Spinal cord (tissue), 10 donors: ENCODE measurements at places on chromosomes 16 and 17.
A peak's percentile ranks its signal among the peaks of the same experiment; 100 is the strongest.

GRCh38 chr16:83994087-83994486 lies 26.0 kb downstream of the NECAB2 start:
- H3K27ac ChIP-seq: no peak overlapping the region
- peaks cover 54% of the 10 kb centered on the region for H3K4me1 ChIP-seq
- no peak overlapping the region for H3K4me3 ChIP-seq
- no peak for DNase-seq

GRCh38 chr17:77887464-77888241 lies 70.8 kb upstream of the TNRC6C start:
- no peaks in the 10 kb centered on the region for H3K36me3 ChIP-seq
- peak overlapping the region; percentile 74 for H3K27ac ChIP-seq
- peaks cover 8% of the 10 kb centered on the region for H3K27me3 ChIP-seq
- peak overlapping the region; percentile 65 for H3K4me3 ChIP-seq
- peaks cover 48% of the 10 kb centered on the region for H3K4me1 ChIP-seq

GRCh38 chr16:51048544-51048943 lies 102.5 kb downstream of the SALL1 start:
- no peaks in the 10 kb centered on the region for H3K27me3 ChIP-seq
- peaks cover 4% of the 10 kb centered on the region for H3K4me1 ChIP-seq
- H3K4me3 ChIP-seq: no peak overlapping the region
- no peak for DNase-seq

DNA sequence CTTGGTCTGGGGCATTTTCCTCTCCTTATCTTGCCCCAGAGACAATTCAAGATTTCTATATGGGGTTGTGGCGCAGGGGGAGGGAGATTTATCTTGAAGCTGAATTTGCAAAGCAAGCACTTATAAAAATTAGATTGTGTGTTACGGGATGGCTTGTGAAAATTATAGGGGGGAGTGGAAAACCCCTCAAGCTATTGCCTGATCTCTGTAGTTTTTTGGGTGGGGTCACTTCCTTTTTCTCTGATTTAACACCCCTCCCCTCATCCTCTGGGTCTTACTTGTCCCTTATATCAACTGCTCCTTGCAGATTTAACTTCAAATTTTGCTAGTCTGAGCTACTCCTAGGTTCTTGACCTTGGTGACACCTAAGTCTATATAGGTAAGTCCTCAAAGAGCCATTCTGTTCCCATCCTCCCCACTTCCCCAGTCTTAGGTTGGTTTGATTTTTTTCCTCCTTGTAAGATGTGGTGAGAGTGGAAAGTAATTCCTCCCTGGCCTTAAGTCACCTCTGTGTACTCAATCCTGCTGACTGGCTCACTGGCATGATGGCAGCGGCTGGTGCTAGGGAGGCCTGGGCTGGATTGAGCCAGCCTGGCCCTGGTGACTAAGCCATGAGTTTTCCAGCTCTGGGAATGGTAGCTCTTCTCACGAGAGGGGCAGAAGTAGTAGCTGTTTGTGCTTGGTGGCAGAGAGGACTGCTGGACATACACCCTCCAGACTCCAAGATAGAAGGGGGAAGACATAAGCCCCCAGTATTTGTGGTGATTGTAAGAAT lies 2.3 kb downstream of the ARL4D start:
- H3K4me3 ChIP-seq: peak overlapping the region; percentile 73
- peaks cover 6% of the 10 kb centered on the region for H3K36me3 ChIP-seq
- H3K27me3 ChIP-seq: no peaks in the 10 kb centered on the region
- H3K4me1 ChIP-seq: peaks cover 20% of the 10 kb centered on the region
- no peak for DNase-seq
- no peak overlapping the region for H3K27ac ChIP-seq

DNA sequence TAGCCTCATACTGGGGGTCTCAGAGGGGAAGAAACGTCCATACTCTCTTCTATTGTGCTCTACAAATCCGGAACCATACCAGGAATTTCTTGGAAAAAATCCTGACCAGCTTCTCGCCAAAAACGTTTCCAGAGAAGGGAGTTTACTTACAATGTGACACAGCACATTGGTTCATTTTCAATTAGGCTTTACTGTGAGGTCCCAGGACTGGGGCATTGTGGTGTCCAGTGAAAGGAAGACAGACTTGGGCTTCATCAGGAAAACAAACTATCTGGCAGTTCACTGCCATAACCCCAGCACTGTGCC lies 14.7 kb downstream of the MPP2 start:
- no peaks in the 10 kb centered on the region for H3K27me3 ChIP-seq
- no peak overlapping the region for H3K27ac ChIP-seq
- no peak overlapping the region for H3K4me3 ChIP-seq
- peaks cover 29% of the 10 kb centered on the region for H3K36me3 ChIP-seq
- H3K4me1 ChIP-seq: no peaks in the 10 kb centered on the region

DNA sequence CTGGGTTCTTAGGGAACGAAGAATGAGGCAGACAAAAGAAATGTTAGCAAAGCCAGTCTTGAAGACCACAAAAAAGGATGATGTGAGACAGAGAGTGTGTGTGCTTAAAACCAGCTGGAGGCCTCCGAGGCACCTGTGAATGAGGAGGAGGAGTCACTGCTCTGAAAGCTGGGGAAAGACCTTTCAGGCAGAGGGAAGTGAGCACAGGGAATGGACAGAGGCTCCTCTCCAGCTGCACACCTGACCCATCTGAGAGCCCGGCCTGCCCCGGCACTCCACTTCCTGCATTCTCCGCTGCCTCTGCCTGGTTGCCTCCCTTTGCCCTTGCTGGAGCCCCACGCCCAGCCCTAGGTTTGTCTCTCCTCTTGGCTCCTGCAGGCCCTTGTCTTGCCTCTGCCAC lies 55.2 kb upstream of the SREBF1 start:
- H3K36me3 ChIP-seq: peaks cover 43% of the 10 kb centered on the region
- peaks cover 17% of the 10 kb centered on the region for H3K4me1 ChIP-seq
- no peak overlapping the region for H3K27ac ChIP-seq

DNA sequence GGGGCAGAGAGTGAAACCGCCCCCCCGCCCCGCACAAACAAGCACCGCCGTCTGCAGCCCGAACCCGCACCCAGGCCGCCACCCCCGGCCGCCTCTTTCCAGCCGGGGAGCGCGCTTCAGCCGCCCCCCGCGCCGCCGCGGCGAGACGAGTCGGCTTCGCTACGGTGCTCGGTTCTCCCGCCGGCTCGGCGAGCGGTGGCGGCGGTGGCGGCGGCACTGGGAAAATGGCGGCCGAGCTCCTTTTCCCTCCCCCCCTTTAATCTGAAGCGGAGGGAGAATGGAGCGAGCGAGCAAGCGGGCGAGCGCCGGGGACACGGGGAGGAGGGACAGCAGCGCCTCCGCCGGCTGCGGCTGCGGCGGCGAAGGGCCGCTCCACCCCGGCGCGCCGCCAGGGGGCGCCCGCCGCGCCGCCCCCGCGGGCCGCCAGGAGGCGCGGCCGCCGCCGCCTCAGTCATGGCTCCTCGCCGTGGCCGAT lies at the start of gene KANSL1:
TSS of gene KANSL1 (minus strand) at position 279 of the 475 bp plus-strand sequence. CDS start 21,286 bp downstream, outside the sequence.
- peak within 1 kb of the TSS; percentile 98 for H3K27ac ChIP-seq
- peak; percentile 99 for DNase-seq
- peaks cover 19% of the 10 kb centered on the region for H3K4me1 ChIP-seq

DNA sequence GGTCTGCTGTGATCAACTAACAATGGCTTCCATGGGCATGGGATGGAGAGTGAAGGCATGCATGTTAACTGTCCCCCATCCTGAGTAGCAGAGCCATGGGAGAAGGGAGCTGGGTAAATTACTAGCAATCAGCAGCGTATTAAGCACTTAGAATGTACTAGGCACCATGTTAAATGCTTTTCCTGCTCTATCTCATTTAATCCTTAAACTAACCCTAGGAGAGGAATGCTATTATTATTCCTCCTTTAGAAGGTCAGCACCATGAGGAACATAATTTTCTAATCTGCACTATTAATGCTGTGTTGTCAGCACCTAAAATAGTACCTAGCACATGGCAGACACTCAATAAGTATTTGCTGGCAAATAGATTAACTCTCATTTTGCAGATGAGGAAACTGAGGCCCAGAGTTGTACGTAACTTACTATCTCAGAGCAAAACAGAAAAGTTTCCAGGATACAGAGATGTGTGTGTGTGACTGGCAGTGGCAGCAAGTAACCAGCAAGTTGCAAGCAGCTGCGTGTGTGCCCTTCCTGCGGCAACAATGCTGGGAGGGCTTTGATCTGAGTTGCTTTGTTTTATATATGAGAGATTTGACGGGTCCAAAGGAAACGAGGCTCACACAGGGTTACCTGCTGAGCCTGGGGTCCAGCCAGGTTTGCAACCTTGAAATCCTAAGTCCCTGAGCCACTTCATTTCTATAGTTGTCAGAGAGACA lies 6.5 kb upstream of the KLHL36 start:
- H3K36me3 ChIP-seq: no peaks in the 10 kb centered on the region
- DNase-seq: no peak
- H3K27me3 ChIP-seq: no peaks in the 10 kb centered on the region
- H3K4me3 ChIP-seq: no peak overlapping the region

GRCh38 chr17:718075-718474 lies 3.4 kb upstream of the VPS53 start:
- no peak for DNase-seq
- no peak overlapping the region for H3K4me3 ChIP-seq
- no peaks in the 10 kb centered on the region for H3K27me3 ChIP-seq
- H3K4me1 ChIP-seq: peaks cover 26% of the 10 kb centered on the region
- H3K36me3 ChIP-seq: peaks cover 3% of the 10 kb centered on the region

DNA sequence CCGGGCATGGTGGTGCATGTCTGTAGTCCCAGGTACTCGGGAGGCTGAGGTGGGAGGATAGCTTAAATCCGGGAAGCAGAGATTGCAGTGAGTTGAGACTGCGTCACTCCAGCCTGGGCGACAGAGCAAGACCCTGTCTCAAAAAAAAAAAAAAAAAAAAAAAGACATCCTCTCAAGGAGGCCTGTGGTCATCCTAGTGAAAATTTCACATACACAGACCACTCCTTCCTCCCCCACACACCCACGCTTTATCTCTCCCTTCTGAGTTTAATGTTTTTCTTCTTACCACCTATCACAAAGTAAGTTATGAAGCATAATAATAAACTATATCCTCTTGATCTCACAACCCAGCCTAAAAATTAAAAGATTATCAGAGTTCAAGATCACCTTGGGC lies 1.3 kb upstream of the NOL11 start:
- no peak for DNase-seq
- H3K4me3 ChIP-seq: no peak overlapping the region
- H3K4me1 ChIP-seq: peaks cover 7% of the 10 kb centered on the region
- H3K27me3 ChIP-seq: no peaks in the 10 kb centered on the region

GRCh38 chr17:881778-882177 lies 97.8 kb downstream of the NXN start:
- no peaks in the 10 kb centered on the region for H3K36me3 ChIP-seq
- H3K27ac ChIP-seq: peak overlapping the region; percentile 83
- H3K4me3 ChIP-seq: no peak overlapping the region
- no peak for DNase-seq
- peaks cover 48% of the 10 kb centered on the region for H3K4me1 ChIP-seq
